Activated T-cell treated with anti-CD3 and anti-CD28 coated beads, Interleukin-2, amount 50 U/mL, for 4 hours (primary cell): ENCODE measurements at places on chromosomes 4 and X. TPM values are rescaled to one million over a fixed set of nuclear protein-coding genes. Genes with fewer than 3 reads are reported as not detected.

- DNase-seq: no peak
Measured at GRCh38 chrX:4550018-4550417, 836.6 kb upstream of the PRKX start.

DNA sequence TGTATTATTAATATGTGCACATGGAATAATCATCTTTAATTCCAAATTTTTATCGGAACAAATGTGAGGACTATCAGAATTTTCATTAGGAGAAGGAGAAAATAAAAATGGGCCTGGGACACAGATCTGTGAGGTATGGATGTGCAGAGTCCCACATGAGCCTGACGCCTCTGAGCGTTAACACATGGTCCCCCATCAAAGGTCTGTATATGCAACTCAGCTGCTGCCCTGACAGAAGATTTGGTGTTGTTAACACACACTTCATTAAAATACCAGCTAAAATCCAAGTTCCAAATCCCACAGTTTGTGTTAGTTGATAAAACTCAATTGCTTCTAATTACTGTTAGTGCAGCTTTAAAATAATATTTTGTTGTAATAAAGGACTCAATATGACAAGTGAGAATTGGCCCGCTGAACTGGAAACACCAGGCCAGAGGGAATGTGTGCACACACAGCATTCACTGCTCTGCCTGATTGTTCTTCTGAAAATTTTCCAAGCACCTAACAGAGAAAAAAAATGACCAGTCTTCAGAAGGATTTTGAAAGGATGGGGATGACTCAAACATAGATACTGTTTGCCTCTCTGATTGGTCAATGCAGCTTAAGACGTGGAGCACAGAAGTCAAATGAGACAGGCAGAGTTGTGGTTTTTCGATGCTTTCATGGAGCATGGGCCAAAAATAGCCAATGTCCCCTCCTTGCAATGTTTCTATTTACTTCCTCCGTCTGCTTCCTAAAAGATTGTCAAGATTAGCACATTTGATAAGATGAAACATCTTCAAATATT lies 266.6 kb downstream of the NKX6-1 start:
- DNase-seq: no peak

The TMPRSS11B gene
- not detected for total RNA-seq

GRCh38 chrX:23953908-23954269 lies 46.1 kb downstream of the CXorf58 start:
- no peak for DNase-seq

- DNase-seq: no peak
Measured at GRCh38 chrX:129108936-129109335, 414.4 kb downstream of the SMARCA1 start.

DNA sequence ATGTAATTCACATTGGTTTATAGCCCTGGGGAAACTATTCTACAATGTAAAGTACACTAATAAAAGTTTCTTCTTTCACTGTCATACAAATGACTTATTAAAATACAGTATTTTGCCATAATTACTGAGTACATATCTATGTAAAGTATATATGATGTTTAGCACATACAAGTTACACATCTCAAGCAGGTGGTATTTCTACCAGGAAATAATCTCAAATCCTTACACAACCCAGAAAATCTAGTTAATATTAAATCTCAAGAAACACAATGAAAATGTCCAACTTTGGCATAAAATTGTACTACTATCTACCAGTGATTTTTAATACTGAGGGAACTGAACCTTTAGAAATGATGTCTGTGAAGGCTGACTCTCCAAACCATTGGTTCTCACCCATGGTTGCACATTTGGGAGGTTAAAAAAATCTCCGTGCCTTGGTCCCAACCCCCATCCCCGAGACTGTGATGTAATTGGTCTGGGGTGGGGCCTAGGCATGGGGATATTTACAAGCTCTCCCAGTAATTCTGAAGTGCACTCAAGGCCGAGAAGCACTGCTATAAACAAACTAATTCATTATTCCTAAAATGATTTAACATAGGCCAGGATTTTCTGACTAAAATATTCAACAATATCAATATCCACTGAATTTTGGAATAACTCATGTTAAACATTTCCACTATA lies 27.6 kb downstream of the MAP3K15 start:
- no peak for DNase-seq

- no peak for DNase-seq
Measured at GRCh38 chrX:119201570-119201969, 34.5 kb upstream of the PGRMC1 start.

- DNase-seq: no peak
Measured at GRCh38 chr4:101031971-101032370, 315.4 kb downstream of the PPP3CA start.

The ATP1B4 gene
- total RNA-seq: 0.19 TPM

DNA sequence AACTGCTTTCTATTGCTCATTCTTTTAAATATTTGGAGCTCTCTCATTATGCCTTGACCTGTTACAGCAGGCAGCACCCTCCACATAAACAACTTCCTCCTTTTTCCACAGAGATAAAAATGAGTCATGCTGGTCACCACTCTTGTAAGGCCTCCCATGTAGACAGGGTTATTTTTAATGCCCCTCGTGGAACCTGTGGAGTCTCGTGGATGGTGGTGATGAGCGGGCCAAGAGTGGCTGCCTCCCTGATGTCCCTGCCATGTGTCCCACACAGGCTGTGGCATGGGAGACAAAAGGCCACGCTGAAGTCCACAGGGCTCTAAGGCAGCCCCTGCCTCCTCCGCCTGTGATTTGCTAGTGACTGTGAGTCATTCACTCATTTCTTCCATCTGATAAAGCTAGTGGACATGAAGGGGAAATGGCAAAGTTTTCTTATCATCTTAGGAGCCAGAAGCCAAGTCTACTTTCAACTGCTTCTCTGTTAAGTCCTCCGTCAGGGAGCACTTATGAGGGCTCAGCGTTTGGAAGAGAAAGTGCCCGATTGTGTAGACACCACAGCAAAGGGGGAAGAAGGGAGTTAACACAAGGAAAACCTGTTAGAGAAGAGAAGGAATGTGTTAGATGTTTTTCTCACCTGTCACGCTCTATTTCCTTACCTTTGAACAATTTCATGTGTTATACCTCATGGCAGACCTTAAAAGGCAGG lies 121.6 kb upstream of the FAT1 start:
- no peak for DNase-seq

DNA sequence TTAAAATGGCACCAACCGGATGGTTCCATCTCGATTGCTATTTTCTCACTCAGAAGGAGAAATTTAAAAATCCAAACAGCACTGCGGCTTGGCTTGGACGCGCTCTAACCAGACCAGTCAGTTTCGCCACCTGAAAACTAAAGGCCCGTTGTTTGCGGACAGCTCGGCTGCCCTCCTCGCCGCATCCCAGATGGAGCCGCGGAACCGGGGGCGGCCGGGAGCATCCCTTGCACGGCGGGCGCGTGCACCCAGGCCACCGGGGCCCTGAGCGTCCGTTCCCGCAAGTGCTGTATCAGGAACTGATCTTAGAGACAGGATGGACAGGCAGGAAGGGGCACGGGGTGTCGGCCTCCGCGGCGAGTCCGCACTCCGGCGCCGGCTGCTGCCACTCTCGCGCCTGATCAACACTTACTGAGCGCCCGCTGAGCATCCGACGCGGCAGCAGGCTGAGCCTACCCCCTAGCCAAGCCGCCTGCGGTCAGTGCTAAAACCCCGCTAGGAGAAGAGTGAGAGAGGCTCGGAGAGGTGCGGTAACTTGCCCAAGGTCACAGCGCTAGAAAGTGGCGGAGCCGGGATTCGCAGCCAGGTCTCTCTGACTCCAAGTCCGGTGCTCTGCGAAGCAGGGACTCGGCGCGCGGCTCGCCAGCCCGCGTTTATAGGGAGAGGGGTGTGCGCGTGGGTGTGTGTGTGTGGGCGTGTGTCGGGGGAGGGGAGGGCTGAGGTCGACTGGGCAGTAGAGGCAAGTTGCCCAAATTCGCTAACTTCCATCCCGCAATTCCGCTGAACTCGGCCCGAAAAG lies at the start of gene CITED1:
Gene CITED1 (minus strand): TSS at position 629 of the 799 bp plus-strand sequence. CDS start 3,045 bp downstream, outside the sequence.
- DNase-seq: no peak

DNA sequence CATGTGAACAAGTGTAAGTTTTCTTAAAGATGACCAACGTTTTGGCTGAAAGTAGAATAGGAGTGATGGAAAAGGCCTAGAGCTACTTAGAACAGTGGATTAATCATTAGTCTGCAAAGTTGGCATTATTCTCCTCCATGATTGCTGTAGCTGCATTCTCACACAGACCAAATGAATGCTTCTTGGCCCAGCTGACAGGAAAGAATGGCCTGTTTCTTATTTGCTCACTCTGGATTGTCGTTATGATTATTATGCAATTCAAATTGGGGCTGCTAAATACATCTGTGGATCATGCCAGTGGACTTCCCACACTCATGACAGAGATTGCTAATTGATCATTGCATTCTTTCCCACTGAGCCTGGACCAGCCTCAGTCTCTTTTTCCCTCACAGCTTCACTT lies 285.0 kb downstream of the STIM2 start:
- no peak for DNase-seq

DNA sequence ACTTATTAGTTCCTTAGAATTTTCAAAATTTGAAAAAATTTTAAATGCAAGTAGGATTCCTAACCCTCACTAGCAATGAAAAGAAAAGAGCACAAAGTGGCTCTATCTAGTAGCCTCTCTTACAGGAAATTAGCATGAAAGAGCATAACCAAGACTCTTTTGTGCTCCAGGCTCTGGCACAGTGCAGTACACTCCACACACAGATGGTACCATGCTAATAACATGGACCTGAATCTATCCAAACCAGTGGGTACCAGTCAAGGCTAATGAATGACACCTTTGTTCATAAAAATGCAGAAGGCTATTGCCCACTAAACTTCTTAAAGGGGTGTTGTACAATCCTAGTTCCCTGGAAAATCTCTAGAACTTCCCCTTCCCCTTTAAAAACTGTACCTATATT lies 119.0 kb downstream of the MANBA start:
- no peak for DNase-seq

DNA sequence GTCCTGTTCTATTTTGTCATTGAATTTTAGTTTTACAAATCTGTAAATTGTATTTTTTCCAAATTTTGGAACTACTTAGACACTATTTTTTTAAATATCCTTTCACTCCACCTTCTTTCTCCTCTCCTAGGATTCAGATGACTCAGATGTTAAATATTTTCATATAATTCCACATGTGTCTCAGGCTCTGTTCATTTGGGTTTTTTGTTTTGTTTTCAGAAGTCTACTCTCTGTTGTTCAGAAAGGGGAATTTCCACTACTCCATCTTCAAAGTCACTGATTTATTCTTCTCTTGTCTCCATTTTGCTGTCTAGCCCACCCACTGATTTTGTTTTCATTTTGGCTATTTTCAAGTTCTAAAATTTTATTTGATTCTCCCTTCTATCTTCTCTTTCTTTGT lies 264.0 kb upstream of the SLIT2 start:
- DNase-seq: no peak

DNA sequence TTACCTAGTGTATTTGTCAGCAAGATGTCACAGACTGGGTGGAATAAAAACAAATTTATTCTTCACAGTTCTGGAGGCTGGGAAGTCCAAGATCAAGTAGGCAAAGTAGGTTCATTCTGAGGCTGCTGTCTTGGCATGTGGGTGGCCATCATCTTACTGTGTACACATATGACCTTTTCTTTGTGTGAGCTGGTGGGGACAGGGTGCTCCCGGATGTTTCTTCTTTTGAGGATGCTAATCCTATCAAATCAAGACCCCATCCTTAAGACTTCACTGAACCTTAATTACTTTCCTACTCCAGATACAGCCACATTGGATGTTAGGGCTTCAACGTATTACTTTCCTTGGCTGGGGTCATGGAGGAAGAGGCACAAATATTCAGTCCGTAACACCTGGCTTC lies 74.0 kb downstream of the TLL1 start:
- no peak for DNase-seq

DNA sequence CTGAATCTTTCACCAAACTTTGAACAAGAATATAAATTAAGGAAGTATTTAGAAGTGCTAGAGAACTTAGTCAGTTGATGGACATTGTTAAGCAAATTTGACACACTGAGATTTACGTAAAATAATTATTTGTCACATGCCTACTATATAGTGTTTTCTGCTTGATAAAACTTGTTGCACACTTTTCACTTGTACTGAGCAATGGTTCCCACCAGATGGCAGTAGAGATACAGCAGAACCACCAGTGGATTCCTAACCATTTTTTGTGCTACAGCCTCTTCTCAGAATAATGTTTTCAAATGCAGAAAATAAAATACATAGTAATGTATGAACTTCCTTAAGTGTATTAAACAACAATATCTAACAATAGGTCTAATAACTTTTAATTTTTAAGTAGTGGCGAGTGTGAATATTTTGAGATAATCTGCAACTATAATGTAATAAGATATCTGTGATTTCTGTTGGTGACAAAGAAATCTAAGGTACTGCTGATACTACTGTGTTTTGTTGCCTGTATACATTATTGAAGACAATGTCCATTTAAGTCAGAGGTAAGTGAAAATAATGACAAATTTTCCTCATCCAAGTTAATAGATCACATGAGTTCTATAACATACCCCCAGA lies 81.2 kb downstream of the APOOL start:
- DNase-seq: peak; percentile 14

- no peak for DNase-seq
Measured at GRCh38 chrX:6849716-6850414, 297.6 kb upstream of the STS start.

The XAGE1A gene
- total RNA-seq: not detected

The XG gene
- total RNA-seq: not detected

The TACR3 gene
- not detected for total RNA-seq

- no peak for DNase-seq
Measured at GRCh38 chrX:67545893-67546495, 2.2 kb downstream of the AR start.

DNA sequence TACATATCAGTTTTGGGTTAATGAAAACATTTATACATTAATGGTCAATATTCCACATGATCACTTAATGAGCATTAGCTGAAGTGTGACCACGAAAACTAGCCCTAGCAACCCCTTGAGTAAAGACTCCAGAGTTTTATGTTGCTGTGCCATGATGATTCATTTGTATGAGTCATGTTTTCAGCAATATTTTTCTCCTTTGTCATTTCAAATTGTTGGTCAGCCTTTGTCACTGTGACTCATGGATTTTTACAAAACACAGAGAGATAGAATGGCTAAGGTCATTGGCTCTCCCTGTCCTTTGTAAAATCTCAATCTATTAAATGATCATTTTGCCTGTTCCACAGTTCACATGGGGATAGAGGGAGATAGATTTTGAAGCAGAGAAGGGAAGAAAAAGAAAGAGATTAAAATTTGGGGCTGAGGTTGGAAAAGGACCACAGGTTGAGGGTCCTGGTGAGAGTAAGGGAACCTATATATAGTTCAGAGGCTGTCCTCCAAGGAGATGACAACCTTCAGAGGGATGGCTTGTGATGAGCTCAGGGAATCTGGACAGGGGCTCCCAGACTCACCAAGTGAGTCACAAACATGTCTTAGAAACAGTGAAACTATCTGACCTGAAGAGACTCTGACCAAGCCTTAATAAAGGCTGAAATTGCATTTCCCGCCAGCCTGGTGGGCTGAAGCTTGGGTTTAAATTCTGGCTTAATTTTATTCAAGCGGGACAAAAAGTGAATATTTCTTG lies 25.6 kb downstream of the NR0B1 start:
- DNase-seq: no peak

- DNase-seq: no peak
Measured at GRCh38 chrX:125131164-125131563, 188.5 kb upstream of the TEX13C start.

The EDNRA gene
- 0.25 TPM for total RNA-seq

The ALAS2 gene
- total RNA-seq: not detected
